ENCODE measurements at places on chromosomes 12 and 14. TPM values are rescaled to one million over a fixed set of nuclear protein-coding genes. Genes with fewer than 3 reads are reported as not detected.

DNA sequence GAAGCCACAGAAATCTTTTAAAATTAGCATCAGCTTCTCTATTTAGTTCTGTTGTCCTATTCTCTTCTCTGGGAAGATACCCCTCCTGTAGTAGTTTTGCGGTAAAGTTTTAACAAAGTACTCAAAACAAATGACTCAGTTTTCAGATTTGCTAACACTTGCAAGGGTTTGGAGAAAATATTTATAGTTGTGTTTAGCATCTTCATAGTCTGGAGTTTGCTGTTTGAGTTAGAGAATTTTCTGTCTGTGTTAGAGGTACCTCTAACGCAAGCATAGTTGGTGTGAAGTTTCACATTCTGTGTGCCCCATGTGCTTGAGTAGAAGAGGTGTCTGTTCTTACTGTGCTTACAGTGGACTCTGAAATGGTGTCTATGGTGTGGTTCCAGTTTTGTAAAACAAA is 36.0 kb downstream of the ANKRD9 start:
- no peak for DNase-seq

DNA sequence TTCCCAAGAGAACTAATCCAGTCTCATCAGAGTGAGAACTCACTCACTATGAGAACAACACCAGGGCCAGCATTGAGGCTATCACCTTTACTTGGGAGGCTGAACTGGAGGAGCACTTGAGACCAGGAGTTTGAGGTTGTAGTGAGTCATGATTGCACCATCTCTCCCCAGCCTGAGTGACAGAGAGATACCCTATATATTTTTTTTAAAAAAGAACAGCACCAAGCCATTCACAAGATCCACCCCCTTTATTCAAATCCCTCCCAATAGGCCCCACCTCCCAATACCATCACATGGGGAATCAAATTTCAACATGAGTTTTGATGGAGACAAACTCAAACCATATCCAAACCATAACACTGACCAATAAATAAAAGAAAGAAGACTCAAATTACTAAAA is 3.7 kb upstream of the TMX1 start:
- DNase-seq: no peak

DNA sequence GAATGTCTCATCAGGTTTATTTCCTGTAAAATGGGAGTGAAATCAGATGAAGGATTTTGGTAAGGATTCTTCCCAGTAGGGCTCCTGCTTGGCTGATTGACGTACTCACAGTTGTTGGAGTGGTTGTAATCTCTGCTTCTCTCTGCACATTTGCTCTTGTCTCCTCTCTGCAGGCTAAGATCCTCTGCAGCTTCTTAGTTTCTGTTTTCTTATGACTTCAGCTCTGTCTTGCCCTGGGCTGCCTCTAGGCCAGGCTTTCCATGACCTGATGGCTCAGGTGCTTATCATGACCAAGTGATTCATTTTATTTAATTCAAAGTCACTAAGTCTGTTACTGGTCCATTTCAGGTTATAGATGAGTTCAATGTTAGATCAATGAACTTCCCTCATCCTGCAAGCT is 394.5 kb upstream of the DDHD1 start:
- no peak for DNase-seq

- no peak for DNase-seq
Measured at GRCh38 chr14:62673014-62673755, 372.1 kb downstream of the KCNH5 start.

DNA sequence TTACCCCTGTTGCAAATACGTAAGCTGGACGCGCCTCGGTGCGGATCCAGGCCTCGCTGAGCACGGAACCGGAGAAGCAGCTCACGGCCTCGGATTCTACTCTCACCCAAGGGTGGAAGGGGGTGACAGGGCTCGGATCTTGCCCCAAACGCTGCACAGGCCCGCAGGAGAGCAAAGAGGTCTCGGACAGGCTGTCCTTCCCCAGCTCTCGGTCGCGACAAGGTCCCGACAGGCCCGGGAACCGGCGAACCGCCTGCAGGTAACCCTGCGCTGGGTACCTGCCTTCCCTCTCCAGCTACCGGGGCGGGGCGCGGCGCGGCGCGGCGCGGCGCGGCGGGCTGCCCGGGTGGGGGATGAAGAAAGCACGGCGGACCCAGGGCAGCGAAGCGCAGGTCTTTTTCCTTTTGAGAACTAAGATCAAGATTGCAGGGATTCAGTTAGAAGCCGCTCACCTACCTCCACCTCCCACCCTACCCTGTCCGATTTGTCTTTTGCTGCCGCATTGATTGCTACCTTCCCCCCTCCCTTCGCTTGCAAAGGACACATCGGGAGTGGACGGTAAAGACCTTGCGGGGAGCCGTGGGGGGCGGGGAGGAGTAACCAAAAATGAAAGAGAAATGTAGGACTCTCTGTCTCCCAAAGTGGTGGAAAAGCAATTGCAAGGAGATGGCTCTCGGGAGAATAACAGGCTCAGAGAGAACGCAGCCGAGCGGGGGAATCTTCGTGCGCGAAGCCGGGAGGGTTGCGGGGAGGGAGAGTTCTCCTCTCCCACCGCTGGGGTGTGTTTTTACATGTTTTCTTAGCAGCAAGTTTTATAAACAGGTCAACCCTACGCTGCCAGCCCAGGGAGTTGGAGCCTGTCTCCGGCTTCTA is 8.4 kb upstream of the TBX3 start:
- DNase-seq: no peak

DNA sequence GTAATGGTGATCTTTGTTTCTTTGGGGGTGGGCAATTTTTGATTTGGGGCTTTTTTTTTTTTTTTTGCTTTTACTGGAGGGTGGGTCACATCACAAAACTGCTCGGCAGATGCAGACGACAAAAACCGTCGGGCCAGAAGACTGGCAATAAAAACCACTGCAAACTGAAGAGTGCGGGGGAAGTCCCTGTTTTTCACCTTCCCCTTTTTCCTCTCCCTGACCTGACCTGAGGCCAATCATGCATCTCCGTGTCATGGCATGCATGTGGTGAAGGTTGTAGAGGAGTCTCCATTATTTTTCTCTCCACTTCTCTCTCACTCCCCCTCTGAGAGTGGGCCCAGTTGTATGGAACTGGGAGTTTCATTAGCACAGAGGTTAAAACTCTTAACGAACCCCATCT is 57.5 kb downstream of the AP5M1 start:
- DNase-seq: no peak

DNA sequence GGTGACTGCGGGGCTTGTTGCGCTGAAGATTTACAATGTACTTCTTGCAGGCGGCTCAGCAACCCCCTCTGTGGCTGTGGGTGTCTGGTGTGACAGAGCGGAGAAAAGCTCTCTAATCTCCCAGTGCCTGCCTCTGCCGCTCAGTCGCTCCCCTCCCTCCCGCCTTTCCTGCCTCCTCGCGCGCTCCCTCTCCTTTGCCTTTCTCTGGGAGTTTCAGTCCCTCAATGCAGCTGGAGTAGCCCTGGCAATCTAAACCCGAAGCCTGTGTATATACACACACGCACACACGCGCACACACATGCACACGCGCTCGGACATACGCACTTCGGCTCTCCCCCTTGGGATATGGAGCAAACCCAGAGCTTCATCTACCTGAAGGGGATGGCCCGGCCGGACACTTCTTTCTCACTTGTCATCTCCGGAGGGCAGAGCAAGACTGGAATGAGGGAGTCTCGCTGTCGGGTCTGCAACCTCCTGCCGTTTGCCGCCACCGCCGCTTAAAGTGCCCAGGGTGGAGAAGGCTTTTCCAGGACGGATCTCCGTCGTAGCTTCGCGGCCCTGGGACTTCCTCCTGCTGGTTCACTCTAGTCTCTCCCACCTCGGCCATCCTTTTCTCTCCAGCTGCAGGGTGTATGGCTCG is 599 bp upstream of the TRHDE start:
- DNase-seq: peak; percentile 49

- DNase-seq: no peak
Measured at GRCh38 chr12:120886199-120887018, 17.7 kb downstream of the SPPL3 start.

- DNase-seq: no peak
Measured at GRCh38 chr12:115109863-115110262, 425.9 kb upstream of the TBX3 start.

GRCh38 chr12:54988402-54989054 is 4.0 kb upstream of the TESPA1 start:
- peak; percentile 61 for DNase-seq

- DNase-seq: no peak
Measured at GRCh38 chr12:6903722-6904121, 900 bp upstream of the LRRC23 start.

GRCh38 chr14:91374879-91375702 is 42.5 kb downstream of the CCDC88C start:
- no peak for DNase-seq

DNA sequence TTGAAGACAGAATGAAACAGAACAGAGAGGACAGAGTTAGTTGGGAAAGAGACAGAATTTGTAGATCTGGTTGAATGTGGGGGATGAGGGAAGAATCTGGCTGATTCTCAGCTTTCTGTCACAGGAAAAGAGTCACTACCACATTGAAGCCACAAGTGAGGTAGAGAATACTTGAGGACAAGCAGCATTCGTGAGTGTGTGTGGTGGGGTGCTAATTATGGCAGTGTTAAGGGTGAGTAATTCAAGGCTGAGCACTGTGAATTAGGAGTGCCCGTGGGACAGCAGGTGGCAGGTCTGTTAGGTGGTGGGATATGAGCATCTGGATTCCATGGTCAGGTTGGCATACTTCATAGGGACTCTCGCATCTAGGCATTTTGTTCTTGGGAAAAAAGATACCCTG is 347.4 kb upstream of the PRICKLE1 start:
- no peak for DNase-seq

- no peak for DNase-seq
Measured at GRCh38 chr14:21255385-21256101, 13.7 kb downstream of the HNRNPC start.

DNA sequence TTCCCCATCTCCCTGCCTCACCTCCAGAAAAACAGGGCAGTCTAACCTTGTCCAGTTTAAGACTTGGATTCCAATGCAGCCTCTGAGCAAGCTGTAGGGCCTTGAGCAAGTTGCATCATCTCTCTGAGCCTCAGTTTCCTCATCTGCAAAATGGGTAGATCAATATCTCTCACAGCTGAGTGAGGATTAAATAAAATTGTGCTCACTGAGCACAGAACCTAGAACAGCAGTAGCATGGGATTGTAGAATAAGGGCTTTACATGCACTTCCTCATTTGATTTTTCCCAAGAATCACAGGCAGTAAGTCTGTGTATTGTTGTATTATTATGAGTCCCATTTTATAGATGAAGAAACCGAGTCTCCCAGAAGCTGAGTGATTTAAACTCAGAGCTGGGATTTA is 2.0 kb downstream of the DTX1 start:
- no peak for DNase-seq

DNA sequence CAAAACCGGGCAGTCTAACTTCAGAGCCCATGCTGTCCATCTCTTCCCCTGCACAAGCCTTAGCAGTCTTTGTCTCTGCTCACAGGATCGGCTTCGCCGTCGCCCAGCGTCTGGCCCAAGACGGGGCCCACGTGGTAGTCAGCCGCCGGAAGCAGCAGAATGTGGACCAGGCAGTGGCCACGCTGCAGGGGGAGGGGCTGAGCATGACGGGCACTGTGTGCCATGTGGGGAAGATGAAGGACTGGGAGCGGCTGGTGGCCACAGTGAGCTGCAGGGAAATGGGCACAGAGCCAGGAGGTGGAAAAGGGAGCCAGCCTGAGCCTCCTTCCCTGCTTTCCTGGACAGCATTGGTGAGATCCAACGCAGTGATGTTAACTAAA is 14.2 kb upstream of the CARMIL3 start:
- no peak for DNase-seq

- no peak for DNase-seq
Measured at GRCh38 chr14:97699026-97699425, 901.8 kb downstream of the VRK1 start.

DNA sequence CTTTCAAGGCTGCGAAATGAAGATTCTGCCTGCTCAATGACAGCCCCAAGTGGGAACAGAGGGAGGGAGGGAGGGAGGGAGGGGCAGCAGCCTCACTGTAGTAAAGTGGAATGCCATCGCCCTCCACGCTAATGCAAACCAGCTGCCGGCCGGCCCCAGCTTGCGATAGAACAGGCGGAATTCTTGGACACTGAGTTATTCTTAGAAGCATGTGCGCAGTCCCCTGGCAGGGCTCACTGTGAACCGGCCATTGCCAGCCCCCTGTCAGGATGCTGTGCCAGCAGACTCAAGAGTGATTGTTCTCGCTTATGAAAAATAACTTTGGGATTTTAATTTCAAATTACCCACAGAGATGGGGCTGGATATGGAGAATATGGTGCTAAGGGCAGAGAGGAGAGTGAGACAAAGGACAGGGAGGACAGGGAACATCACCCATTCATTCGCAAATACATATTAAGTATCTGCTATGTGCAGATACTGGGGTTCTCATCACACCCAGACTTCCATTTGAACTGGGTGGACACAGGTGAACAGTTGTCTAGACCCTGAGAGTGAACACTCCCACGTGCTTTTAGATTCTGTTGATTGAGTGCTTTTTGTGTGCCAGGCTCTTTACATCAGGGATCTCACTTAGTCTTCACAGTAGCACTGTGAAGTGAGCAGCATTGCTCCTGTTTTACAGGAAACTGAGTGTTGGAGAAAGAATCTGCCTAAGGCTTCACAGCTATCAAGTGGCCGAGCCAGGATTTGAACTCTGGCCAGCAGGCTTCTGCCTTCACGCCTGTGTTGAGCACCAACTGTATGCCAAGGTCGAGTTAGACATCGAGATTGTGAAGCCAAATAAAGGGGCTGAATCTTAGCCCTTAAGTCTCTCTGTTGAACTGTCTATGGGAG is 192.9 kb downstream of the C12orf75 start:
- DNase-seq: peak; percentile 62

DNA sequence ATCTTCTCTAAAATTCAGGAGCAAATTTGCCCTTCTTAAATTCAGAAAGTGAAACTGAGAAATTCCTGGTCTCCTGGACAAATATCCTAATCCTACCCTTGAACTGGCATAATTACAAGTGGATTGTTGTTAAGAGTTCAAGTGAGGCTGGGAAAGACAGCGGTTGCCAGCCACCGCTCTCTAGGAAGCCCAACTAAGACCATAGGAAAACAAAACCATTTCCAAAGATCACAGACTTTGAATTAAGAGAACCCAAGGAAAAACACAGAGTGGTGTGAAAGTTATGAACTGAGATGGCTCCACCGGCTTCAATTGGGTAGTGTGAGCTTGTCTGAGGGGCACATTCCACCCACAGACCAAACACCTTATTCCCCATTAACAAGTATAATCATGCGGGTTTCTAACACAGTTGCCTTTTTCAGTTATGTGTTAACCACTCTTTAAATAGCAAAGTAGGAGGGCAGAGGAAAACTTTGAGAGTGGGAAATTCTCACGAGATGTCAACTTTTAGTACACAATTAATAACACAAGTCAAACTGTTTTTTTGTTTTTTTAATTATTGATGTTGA is 1628.8 kb upstream of the SEL1L start:
- DNase-seq: no peak

- peak; percentile 61 for DNase-seq
Measured at GRCh38 chr12:121579190-121579791, 1.5 kb downstream of the KDM2B start.

GRCh38 chr12:30725739-30726138 is 29.0 kb downstream of the CAPRIN2 start:
- DNase-seq: no peak

- DNase-seq: peak; percentile 74
Measured at GRCh38 chr14:23056145-23056955, 970 bp downstream of the CDH24 start.

Gene DIO3
- 1.9 TPM for total RNA-seq

Gene VWF
- total RNA-seq: 468 TPM

Gene STAC3
- total RNA-seq: 8.7 TPM

Gene GPR68
- 3.4 TPM for total RNA-seq

Gene CD27
- 2.3 TPM for total RNA-seq

Gene ASIC1
- 1.6 TPM for total RNA-seq

Gene FITM1
- total RNA-seq: 0.97 TPM

Gene FCF1
- total RNA-seq: 48.6 TPM

Gene GUCY2C
- total RNA-seq: not detected
